ENCODE measurements at places on chromosomes 4 and X.
A peak's percentile ranks its signal among the peaks of the same experiment; 100 is the strongest.

- DNase-seq, result no peak
Observed at GRCh38 chr4:41647383-41647782, 101.1 kb downstream of the PHOX2B start.

DNA sequence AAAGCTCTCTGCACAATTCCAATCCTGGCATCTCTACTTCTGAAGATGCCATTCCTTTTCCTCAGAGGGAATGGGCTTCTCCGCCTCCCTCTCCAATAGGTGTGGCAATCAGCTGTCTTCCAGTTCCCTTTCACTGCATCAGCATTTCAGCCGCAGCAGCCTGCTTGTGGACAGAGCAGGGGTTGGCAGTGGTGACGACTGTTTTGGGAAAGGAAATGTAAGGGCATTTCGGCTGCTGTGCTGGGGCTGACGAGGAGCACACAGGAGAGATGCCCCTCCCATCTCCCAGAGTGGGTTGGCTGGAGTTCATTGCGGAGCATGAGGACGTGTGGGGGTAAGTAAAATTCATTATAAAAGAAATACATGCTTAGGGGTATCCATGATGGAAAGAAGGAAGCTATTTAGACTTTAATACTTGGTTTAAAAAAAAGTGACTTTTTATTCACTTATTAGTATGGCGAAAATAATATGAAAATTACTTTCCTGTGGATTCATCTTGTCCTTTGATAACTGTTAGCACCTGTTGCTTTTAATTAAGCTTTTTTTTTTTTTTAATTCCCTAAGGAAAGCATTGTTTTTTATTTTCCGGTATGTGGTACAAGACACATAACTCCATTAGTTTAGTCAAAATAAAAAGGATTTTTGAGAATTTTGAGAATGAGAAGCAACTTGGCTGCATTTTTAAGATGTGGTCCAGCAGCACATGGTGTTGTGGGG is at the start of gene LIMCH1:
Gene LIMCH1, plus strand, starts transcription at position 141 of the 717 bp plus-strand sequence. CDS start 67,839 bp downstream, outside the sequence.
- peak; percentile 77 for DNase-seq

DNA sequence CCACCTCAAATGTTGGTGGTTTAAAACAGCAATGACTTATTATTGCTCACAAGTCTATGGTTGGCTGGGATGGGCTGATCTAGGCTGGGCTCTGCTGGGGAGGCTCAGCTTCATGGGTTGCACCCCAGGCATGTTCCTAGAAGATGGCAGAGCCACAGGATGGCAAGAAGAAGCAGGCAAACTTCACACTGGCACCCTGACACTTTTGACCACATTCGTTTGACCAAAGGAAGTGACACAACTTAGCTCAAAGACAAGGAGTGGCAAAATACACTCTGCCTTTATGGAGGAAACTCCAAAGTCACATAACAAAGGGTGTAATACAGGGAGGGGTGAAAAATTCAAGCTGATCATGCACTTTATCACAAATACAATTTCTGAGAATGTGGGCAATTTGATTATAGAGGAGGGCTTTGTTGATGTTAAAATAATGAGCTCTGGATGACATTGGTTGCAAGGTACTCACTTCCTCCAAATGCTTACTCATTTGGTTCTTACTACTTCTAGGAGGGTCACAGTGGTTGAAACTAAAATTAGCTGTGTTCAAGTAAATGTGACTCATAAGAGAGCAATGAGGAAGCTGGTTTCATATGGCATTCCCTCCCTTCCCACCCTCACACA is 249.2 kb upstream of the RPS6KA3 start:
- DNase-seq, result no peak

- DNase-seq, result no peak
Observed at GRCh38 chr4:76208005-76208765, 5.4 kb downstream of the SCARB2 start.

- no peak for DNase-seq
Observed at GRCh38 chrX:112270991-112271390, 188.4 kb upstream of the TRPC5 start.

DNA sequence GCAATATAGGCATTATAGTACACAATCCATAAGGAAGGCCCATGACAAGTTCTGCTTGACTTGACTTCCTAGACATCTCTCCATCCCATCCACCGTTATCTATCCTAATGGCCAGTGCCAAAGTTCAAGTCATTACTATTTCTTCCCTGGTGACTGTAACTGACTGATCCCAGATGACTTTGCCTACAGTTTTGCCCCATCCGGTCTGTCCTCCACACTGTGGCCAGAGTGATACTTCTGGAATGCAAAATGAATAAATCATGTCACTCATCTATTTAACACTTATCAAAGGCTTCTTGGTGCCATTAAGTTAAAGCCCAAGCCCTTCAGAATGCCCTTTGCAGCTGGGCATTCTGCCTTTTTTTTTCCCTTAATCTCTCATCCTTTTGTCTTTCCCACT is 130.8 kb downstream of the PPARGC1A start:
- no peak for DNase-seq

DNA sequence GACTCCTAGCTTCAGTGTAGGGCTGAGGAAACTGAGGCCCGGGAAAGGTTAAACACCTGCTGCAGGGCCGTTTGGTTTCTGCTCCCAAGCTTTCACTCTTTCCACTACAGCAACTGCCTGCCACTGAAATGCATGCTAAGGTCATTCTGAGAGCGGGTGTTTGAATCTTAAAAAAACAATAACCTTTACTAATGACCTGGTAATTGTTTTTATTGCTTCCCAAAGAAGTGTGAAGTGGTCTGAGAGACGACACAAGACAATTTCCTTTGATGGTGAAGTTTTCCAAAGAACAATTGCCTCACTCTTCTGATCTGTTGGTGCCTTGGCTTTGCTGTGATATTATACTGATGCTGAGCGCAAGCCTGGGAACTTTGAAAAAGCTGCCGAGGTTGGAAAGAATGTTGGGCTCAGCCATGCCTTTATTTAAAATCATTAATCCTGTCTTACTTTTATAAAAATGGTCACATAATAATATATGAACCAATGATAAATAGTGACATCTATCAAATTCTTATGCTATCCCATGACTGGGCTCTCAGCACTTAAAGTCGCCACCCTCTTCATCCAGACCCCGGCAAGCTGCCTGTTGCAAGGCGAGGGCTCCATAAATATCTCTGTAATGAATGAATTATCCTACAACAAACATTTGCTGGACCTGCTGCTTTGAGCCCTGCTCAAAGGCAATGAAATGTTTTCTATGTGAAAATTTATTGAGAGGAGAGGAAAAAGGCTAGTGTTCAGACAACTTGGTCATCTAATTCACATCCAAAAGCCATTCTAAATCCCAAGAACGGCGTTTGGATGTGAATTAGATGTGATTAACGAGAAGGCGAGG is 67.8 kb upstream of the SOD3 start:
- DNase-seq, result peak; percentile 69

DNA sequence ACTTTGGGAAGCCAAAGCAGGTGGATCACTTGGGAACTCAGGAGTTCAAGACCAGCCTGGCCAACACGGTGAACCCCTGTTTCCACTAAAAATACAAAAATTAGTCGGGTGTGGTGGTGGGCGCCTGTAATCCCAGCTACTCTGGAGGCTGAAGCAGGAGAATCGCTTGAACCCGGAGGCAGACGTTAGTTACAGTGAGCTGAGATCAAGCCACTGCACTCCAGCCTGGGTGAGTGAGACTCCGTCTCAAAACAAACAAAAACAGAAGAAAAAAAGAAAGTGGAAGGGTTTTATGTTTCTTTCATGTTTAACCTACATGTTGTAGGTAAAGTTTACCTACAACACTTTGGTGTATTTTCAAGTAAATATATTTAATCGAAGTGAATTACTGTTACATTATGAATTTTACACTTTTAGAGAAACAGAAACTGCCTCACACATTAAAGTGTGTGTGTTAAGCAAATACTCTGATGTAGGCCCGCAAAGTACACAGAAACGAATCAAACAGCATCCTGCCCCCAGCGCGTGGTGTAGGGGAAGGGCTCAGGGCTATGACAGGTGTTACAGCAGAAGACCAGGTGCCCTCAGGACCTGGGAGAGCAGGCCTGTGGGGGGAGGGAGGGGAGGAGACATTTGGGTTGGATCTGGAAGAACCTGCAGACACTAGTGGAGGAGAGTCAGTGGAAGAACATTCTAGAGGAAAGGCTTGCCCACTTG is 39.0 kb downstream of the PTTG2 start:
- DNase-seq, result peak; percentile 59

DNA sequence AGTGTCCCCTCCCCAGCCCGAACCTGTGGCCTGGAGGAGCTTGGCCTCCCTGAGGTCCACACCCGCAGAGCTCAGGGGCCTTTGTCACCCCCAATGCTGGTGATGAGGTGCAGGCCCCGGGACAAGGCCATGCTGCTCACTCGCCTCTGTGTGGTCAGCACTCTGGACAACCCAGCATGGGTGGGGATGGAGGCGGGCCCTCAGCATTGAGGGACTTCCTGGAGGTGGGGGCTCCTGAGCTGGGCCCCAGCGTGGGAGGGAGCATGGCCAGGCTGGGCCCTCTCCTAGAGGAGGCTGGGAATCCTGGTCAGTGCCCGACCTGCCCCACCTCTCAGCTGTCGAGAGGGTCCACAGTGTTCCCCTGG is 30.6 kb downstream of the TACC3 start:
- no peak for DNase-seq

DNA sequence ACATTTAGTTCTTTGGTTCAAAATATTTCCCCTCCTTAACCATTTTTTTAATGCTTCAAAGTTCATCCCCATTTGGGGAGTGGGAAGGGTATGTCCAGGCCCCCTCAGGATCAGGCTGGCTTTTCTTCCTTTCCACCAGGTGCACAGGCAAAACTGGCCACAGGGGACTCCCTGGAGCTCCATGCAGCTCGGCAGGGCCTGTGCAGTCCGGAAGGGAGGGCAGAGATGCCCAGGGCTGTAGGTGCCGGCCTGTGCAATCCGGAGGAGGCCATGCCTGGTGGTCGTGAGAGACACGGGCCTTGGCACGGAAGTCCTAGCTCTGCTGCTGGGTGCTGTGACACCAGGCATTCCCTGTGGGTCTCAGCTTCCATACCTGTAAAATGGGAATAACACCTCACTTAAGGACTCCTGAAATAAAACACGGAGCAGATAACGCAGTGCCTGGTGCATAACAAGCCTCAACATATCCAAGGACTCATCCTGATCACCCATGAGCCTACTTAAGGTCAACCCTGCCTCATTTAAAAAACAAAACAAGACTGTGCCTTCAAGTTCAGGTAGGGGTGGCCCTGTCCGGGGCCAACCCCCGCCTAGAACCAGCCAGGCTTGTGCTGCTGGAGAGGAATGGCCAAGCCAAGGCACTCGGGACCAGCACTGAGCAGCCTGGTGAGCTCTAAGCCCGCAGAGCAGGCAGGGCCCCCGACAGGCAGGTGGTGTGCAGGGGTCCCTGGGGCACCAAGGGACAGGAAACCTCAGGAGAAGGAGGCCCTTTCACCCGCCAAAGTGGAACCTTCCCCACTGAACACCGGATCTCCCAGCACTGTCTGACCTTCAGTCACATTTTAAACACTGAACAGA is 21.2 kb upstream of the CYP4V2 start:
- no peak for DNase-seq

- no peak for DNase-seq
Observed at GRCh38 chr4:146255463-146255862, 41.1 kb downstream of the REELD1 start.

DNA sequence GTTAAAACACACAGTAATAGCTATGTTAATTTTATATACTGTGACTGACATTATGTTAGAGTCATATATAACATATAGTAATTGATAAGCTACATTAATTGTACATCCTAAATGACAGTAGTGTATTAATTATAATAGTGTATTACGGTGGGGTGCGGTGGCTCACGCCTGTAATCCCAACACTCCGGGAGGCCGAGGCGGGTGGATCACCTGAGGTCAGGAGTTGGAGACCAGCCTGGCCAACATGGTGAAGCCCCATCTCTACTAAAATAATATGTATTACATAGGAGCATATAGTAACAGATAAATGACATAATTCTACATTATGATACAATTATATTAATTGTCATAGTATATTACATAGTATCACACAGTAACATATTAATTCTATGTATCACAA is 12.2 kb downstream of the ASMTL start:
- DNase-seq, result no peak

Data from endodermal cell (in vitro differentiated cells).